CD4-positive, alpha-beta T cell treated with Interleukin-15 for 1 hour (primary cell): ENCODE measurements at places on chromosomes 12 and 14.

GRCh38 chr14:66918527-66918926 lies 270.7 kb upstream of the GARIN2 start:
- no peak for DNase-seq

GRCh38 chr14:94203473-94204210 lies 29.5 kb downstream of the PPP4R4 start:
- DNase-seq = no peak

DNA sequence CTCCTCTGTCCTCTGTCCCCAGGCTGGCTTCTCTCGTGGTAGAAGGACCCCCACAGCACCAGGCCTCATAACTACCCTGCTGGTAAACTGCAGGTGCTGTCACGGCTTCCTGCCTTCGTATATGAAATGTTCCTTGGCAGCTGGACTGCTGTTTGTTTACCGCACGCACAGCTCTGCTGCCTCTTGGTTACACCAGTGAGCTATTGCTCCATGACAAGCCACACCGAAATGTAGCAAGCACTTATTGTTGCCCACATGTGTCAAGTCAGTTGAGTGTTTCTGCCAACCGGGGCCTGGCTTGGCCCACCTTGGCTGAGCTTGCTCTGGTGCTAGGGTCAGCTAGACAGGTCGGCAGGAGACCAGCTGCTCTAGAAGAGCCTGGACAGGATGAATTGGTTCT lies 21.7 kb upstream of the TCL1B start:
- peak; percentile 33 for DNase-seq

DNA sequence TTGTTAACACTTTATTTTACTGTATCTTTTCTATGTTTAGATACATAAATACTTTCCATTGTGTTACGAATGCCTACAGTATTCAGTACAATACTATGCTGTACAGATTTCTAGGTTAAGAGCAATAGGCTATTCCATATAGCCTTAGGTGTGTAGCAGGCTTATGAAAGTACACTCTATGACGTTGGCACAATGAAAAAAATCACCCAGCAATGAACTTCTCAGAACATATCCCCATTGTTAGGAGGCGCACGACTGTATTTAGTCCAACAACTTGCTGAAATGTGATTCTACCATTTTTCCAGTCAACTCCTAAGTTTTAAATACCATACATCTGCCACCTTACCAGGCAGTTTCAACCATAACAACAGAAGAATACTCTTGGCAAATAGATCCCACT lies 1.8 kb downstream of the PARP11 start:
- no peak for DNase-seq

DNA sequence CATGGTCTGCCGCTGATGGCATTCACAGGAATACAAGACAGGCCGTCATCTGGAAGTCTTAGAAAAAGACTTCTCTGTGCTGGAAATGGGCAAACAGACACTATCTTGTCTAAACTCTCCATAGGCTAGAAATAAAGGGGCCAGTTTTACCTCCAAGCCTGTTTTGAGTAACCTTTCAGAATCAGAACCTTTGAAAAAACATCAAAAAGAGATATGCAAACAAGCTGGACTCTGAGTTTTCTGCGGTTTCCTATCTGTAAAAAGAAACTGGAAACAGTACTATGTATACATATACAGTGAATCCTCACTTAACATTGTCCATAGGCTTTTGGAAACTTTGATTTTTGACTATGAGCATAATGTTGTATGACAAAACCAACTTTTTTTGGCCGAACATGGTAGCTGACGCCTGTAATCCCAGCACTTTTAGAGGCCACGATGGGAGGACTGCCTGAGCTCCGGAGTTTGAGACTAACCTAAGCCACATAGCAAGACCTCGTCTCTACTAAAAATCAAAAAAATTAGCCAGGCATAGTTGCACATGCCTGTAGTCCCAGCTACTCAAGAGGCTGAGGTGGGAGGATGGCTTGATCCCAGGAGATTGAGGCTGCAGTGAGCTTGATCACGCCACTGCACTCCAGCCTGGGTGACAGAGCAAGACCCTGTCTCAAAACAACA lies 92.9 kb upstream of the MAX start:
- no peak for DNase-seq

DNA sequence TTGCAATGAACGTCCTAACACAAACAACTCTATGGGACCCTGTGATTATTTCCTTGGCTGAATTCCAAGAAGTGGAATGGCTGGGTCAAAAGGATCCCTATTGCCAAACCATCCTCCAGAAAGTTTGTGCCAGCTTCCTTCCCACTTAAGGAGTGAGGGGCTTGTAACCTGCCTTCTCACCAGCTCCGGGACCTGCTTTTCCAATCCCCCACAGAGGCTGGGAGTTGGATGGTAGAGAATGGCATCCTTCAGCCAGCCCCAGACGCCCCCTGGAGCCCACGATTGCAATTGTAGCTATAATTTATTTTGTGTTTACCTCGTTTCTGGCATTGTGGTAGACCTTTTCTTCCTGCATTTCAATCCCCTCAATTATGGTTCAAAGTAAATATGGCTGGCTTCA lies 9.7 kb upstream of the ZDHHC22 start:
- no peak for DNase-seq

- DNase-seq = peak; percentile 48
These were observed 5.4 kb downstream of the IFFO1 start for GRCh38 chr12:6550294-6551062.

GRCh38 chr14:49875640-49876198 lies 17.2 kb upstream of the ARF6 start:
- no peak for DNase-seq

DNA sequence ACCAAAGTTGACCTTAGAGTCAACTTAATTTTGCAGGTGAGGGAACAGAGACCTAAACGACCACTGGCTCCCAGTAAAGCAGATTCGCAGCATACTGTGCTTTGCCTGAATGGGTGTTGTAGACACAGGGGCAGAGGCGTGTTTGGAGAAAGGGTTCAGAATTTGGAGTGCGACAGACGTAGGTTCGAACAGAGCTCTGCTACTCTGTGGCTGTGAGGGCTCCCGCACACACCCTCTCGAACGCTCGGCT lies 243 bp upstream of the TOMM20L start:
- no peak for DNase-seq

DNA sequence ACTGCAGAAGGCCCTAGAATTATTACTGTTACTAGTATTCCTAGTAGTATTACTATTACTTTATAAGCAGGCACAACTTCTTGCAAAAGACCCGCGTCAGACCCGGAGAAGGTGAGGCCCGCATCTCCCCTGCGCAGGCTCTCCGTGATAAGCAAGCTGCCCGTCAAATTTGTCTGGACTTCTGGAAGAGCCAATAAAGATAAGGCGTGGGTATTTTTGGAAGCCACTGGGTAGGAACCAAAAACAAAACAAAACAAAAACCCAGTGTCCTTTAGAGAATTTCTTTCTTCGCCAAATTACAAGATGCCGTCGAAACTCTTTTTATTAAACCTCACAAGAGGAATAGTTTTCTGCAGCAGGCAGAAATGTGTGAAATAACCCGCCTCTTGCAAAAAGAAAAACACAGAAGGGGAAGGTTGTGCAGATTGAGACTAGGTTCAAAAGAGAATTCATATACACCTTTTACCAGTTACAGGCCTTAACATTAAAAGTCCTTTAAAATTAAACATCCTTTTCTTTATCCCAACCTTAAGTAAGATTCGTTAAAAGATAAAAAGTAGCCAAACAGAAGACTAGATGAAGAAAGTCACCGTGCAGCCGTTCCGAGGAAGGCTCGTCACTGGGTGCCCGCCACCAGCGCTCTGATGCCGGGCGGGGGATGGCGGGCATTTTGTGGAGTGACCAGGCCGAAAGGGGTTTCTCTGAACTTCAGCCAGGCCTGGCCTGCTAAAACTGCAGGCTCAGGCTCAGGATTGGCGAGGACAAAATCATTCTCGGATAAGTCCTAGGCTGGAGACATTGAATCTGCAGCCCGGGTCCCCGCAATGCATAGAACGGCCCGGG lies 1.6 kb downstream of the TBX5 start:
- DNase-seq = no peak

DNA sequence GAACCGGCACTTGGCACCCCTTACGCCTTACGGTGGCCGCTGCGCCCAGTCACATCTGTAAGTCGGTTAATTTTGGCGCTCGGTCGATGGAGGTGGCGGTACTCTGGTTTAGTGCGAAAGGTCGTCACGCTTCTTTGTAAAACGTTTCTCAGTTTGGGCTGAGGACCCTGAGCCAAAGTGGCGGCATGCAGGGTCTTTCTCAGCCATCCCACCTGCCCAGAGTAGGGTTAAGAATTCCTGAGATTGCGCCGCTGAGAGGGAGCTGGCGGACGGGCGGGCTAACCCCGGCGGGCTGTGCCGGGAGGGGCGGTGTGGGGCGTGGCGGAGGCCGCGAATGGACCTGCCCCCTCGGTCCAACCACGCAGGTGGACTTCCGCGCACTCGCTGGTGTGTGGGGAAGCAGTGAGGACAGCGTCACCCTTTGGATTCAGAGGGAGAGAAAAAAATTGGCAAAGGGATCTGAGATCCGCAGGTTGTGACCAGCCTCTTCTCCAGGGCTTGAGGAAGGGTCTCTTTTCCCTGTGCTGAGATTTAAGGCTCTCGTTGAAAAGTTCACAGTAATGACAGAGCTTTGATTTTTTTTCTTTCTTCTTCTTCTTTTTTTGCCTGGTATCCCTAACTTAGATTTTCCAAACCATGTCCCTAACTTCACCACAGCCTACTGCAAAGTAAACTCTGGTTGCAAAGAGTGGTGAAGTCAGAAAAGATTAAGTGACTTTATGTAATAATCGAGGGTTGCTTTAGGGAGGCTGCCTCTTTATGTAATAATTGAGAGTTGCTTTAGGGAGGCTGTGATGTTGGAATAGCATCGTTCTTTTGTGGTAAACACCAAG lies 602 bp upstream of the FBXO33 start:
- peak; percentile 76 for DNase-seq

- no peak for DNase-seq
These were observed 3.5 kb upstream of the ACTN1 start for GRCh38 chr14:68982581-68982980.

DNA sequence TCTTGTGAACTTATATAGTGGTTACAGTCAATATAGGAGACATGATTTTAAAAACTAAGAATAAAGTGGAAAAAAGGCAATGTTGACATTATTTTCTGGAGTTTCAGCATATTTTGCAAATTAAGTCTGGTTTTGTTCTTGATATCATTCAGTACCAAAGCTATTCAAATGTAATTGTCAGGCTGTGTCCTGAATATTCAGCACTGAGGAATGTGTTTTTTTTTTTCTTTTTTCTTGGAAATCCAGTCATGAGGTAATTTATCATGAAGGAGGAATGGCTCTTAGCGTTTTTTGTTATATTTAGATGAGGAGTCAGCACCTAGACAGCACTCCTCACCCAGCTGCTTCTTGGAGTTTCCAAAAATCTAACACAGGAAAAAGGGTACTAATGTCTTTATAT lies 225.5 kb downstream of the CCDC91 start:
- DNase-seq = no peak

DNA sequence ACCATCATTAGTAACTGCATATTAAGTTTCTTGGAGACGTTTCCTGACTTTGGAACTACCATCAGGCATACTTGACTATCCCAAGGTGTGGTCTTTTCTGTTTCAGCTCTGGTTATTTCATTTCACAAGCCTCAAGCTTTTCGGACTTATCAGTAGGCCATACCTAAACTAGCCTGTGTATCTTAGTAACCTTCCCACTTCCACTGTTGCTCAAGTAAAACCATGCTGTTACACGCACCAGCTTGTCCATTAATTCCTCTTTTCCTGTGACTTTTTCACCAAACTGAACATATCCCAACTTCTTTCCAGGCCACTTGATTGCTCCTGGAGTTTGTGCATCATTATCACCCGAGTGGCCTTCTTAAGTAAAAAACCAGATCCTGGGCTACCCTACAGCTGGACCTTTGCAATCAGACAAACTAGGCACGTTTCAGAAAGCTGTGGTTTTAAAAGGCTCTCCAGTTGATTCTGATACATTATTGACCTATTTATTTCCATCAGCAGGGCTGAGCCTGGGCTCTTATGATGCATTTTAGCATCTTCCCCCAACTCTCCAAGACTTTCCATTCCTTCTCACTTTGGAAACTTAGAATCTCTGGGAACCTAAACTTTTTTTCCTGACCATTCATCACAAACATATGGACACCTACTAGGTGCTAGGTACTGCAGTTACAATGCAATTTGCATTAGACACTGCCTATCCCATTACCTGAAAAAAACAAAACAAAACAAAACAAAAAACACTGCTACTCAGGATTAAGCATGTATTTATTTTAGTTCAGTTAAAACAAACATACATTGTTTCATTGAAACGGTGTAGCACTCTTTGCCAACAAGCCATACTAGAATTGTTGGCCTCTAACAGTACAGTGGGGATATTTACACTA lies 14.9 kb downstream of the SLC38A2 start:
- DNase-seq = no peak

DNA sequence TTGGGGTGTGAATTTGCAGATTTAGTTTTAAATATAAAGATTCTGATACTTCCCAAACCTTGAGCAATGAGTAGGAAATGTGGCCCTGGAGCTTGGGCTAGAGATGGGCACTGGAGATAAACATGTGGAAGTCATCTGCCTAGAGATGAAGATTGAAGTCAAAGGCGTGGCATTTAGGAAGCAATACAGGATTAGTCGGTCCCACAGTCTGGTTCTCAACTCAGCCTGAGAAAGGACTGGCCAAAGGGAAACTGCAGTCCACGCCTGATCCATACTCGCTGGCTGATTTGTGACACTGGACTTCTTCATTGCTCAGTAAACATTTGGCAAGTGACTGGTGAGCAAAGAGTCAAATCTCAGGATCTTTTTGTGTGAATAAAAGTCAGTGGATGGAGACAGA lies 268.2 kb upstream of the ATP2B1 start:
- no peak for DNase-seq

- no peak for DNase-seq
These were observed 52.9 kb upstream of the BCL2L14 start for GRCh38 chr12:12017798-12018197.

DNA sequence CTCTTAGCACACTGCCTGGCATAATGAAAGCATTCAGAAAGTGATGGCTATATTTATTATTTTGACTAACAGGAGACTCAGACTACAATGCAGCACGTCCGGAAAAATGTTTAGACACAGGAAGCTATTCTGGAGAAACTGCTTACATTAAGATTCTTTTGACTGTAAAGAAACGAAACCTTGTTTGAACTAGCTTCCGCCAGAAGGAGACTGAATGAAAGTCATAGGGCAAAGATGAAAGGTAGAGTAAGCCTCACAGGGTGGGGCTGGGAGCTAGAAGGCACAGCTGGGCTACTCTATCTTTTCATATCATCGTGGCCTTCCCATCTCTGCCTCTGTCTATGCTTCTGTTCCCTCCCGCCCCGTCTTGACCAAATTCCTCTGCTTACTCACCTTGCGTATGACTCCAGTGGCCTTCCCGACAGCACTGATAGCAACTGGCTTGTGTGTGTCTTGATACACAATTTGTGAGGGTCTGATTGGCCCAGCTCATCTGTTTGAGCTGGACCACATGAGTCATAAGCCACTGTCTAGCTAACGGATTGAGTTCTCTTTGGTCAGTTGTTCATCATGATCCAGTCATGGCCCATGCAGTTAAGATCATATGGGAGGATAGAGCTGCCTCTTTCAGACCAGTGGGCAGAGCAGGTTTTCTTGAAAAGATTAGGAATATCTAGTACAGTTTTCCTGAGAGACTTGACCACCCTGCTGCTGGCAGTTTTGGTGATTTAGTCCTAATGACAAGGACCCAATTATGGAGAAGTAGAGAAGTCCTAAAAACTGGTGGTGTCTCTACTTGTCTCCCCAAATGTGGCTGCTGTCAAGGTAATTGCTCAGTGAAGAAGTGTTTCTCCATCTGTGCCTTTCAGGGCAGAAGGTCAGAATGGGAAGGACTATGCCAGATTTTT lies 151.5 kb upstream of the SLC38A2 start:
- DNase-seq = no peak
